Ascending aorta (tissue), 2 donors: ENCODE measurements at places on chromosomes 12 and 14.

- H3K27ac ChIP-seq, result no peak overlapping the region
- no peak overlapping the region for H3K4me3 ChIP-seq
- no peaks in the 10 kb centered on the region for H3K4me1 ChIP-seq
- no peaks in the 10 kb centered on the region for H3K27me3 ChIP-seq
- H3K36me3 ChIP-seq, result no peaks in the 10 kb centered on the region
- DNase-seq, result no peak
These were observed 134.1 kb upstream of the SSTR1 start for GRCh38 chr14:38073641-38074040.

GRCh38 chr12:125178222-125178621 lies 113.0 kb downstream of the AACS start:
- H3K27ac ChIP-seq, result no peak overlapping the region
- no peak for DNase-seq
- peaks cover under 1% of the 10 kb centered on the region for H3K4me1 ChIP-seq
- H3K36me3 ChIP-seq, result no peaks in the 10 kb centered on the region

GRCh38 chr12:130965668-130966067 lies 12.0 kb downstream of the ADGRD1 start:
- no peak for DNase-seq
- H3K4me3 ChIP-seq, result no peak overlapping the region
- no peak overlapping the region for H3K27ac ChIP-seq
- no peaks in the 10 kb centered on the region for H3K27me3 ChIP-seq
- no peaks in the 10 kb centered on the region for H3K4me1 ChIP-seq

- peaks cover 52% of the 10 kb centered on the region for H3K36me3 ChIP-seq
- peaks cover 2% of the 10 kb centered on the region for H3K4me1 ChIP-seq
- no peak overlapping the region for H3K4me3 ChIP-seq
- H3K27me3 ChIP-seq, result no peaks in the 10 kb centered on the region
- DNase-seq, result no peak
These were observed 74.1 kb downstream of the NUAK1 start for GRCh38 chr12:106064721-106065021.

- no peaks in the 10 kb centered on the region for H3K4me1 ChIP-seq
- H3K36me3 ChIP-seq, result no peaks in the 10 kb centered on the region
- no peak for DNase-seq
These were observed 6.7 kb downstream of the GPR132 start for GRCh38 chr14:105058521-105059034.

- H3K4me3 ChIP-seq, result no peak overlapping the region
- DNase-seq, result no peak
- H3K4me1 ChIP-seq, result no peaks in the 10 kb centered on the region
- H3K36me3 ChIP-seq, result no peaks in the 10 kb centered on the region
These were observed 20.3 kb upstream of the TMX1 start for GRCh38 chr14:51219473-51220448.
